ENCODE measurements at places on chromosomes 13 and 19. TPM values are rescaled to one million over a fixed set of nuclear protein-coding genes. Genes with fewer than 3 reads are reported as not detected.

- DNase-seq: no peak
These were observed 1.1 kb downstream of the ZNF444 start for GRCh38 chr19:56142087-56142787.

GRCh38 chr19:41521931-41522555 is 53.9 kb upstream of the CEACAM21 start:
- DNase-seq: peak; percentile 4

DNA sequence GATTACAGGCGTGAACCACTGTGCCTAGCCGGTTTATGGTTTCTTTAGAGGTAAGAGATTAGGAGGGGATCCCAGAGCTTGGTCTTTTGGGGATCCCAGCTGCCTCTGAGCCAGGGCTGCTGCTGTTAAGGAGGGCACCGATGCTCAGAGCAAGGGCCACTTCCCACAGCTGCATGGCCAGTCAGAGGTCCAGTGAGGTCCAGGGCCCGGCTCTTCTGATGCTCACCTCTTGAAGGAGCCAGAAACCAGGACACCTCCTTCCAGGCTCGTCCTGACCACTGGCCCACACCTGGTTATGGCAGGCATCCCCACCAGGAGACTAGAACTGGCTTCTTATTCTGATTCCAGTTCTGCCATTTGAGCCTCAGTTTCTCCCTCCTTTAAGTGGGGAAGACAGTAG is 149.0 kb downstream of the TEX29 start:
- DNase-seq: no peak

- no peak for DNase-seq
These were observed 656.1 kb downstream of the DACH1 start for GRCh38 chr13:71210861-71211260.

Gene TUBB4A
- total RNA-seq: 4.4 TPM

Gene NLRP4
- 0.06 TPM for total RNA-seq

Data from kidney (tissue), 22 donors.